ENCODE measurements at places on chromosomes 3 and 15.

DNA sequence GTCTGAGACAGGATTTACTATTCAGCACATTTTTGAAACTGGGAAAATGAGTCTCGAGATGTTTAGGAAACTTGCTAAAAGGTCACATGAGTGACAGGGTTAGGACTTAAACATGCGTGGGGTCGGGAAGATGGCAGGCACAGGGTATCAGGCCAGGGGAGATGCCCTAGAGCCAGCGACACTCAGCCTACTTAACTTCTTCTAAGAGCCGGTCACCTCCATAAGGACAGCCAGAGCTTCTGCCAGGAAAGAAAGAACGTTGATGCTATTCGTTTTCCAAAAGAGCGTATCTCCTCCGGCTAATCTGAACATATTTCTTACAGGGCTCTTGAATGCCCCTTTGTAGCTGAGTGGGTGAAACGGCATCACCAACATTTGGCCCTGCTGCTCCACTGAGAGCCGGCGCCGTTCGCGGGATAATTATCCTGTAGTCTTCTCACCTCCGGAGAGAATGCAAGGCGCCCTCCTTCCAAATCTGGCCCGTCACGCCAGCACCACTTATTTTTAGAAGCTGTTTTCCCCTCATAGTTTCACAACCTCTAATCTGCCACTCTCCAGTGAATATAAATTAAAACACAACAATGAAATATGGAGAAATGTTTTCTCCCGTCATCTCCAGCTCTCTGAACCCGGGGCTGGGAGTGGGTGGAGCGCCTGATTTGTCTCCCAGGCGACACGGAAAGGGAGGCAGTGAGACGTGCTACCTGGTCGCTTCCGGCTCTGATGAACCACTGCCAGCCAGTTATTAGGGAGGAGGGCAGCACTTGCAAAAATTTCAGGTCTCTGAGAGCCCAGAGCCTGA lies 58.5 kb downstream of the LIPC start:
- DNase-seq = no peak

DNA sequence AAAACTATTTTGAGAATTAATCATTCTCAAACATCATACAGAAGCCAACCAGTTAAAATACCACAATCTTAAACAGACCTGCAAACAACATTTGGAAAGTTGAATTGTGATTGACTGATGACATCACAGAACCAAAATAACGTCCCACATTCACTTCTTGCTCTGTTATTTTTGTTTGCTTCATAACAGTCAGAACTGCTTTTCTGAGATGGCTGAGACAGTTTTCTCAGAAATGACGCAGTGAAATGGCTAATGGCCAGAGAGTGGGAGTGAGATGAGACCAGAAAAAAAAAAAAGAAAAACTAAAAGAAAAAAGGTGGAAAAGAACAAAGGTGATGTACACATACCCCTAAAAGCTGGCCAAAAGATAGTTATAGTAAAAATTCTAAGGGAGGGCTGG lies 1061.2 kb downstream of the FHIT start:
- no peak for DNase-seq

DNA sequence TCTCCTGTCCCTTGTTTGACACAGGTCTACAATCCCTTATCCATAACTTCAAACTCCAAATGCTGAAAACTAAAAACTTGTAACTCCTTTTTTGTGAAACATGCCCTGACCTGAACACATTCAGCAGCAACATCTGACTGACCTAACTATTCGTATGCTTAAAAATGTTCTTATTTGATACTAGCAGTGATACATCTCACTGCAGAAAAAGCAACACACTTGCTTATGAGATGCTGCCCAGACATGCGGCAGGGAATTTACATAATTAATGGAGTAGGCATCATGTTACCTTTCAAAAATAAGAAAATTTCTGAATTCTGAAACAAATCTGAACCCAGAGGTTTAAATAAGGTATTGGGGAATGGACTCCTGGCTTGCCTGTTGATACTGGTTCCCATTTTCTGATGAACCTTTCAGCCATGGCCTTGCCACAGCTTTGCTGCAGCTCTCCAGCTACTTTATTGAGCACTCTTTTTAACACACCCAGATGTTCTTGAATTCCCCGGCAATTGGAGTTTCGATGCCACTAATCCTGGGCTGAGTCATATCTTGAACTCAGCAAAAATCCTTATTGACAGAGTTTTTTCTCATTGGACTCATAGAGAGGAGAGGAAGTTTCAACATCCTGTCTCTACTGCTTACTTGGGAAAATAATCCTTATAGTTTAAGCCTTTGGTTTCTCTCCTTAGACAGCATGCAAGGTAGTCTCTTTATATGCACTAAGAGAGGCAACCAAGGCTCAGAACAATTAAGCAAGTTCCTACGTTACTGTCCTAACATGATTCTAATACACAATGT lies 296.6 kb upstream of the LMCD1 start:
- no peak for DNase-seq

DNA sequence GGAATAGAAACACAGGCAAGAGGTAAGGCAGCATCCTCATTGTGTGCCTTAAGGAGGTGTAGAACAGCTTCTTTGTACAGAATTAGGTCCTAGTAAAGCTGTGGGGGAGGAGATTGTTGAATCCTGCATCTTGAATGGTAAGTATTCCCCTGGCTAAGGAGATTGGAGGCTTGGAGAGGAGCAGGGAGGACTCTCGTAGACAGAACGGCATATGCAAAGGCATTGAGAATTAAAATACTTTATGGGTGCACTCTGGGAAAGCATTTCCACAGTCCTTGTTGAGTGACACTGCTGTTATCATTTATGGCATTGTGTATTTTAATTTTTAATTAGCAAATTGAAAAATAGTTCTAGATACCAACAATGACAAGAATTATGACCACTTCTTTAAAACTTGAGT lies 66.5 kb upstream of the GPR149 start:
- no peak for DNase-seq

GRCh38 chr3:101148001-101148400 lies 154.8 kb upstream of the ABI3BP start:
- no peak for DNase-seq

DNA sequence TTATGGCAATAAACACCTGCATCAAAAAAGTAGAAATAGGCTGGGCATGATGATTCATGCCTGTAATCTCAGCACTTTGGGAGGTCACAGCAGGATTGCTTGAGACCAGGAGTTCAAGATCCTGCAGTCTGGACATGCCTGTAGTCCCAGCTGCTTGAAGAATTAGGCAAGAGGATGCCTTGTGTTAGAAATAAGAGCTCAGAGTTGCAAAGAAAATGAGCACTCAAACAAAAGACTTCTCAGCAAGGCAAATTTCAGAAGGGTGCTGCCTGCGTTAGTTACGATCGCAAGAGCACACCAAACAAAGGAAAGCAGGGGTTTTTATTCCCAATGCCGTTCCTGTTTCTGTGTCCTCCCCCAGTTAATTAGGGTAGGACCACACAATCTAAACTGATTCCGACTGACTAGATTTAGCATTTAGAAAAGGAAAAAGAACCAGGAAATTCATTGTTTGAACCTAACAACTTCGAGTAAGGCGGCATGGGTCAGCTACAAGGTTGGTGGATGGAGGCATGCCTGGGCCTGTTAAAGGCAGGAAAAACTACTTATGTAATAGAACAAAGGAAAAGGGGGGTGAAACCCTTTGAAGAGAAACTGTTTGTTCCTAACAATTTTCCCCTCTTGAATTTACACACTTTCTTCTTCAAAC lies 55.5 kb downstream of the DLG1 start:
- no peak for DNase-seq

GRCh38 chr3:10309736-10310135 lies 11.2 kb downstream of the SEC13 start:
- peak; percentile 37 for DNase-seq

DNA sequence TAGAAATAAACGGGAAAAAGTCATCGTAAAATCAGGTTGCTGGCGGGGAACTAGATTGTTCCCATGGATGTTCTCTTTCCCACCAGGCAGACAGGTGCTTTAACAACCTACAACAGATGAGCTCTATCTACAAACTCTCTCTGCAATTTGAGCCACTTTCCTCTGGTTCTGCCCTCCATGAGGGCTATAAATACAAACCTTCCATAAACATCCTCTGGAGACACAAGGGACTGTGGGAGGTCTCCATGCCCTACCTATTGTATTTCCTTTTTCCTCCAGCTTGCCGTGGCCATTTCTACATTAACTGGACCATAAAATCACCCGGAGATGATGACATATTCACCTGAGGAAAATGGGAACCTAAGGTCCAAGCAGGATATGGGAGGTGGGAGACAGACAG lies 151.1 kb downstream of the GABRB3 start:
- no peak for DNase-seq

DNA sequence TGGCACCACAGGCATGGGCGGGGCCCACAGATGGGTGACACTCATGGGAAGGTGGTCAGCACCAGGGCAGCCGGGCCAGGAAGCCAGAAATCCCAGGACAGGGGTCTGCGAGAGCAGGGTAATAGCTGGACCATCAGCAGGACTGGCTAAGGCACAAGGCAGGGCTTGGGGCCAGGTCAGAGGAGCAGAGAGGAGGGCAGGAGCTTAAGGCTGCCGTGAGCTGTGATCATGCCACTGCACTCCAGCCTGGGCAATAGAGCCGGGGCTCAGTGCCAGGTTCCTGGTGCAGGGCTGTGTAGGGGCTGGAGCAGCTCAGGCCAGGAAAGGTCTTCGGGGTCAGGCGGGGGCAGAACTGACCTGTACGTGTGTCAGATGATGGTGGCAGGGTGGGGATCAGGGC lies 64.2 kb upstream of the LINGO1 start:
- no peak for DNase-seq

GRCh38 chr3:181791056-181791955 lies 79.6 kb downstream of the SOX2 start:
- no peak for DNase-seq

- DNase-seq = no peak
Observed at GRCh38 chr3:10580426-10580825, 75.0 kb upstream of the ATP2B2 start.

GRCh38 chr15:68366314-68366713 lies 65.6 kb downstream of the ITGA11 start:
- no peak for DNase-seq

GRCh38 chr3:130897316-130897715 lies 3.4 kb downstream of the ATP2C1 start:
- no peak for DNase-seq

DNA sequence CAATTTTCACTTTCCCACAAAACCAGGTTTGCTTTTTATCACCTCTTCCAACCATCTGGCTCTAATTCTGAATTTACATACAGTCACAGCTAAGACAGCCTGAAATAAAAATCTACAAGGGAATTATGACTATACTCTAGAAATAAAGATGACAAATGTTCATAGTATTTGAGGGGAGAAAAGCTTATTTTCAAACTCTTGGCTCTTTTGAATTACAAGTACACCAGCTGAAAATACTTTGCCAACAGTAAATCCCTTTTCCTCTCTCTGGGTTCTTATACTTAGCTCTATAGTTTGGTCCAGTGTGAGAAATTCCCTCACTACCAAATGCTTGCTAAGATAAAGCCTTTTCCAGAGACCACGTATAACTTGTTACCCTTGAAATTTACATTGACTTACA lies 1037.9 kb downstream of the ROBO1 start:
- DNase-seq = no peak

DNA sequence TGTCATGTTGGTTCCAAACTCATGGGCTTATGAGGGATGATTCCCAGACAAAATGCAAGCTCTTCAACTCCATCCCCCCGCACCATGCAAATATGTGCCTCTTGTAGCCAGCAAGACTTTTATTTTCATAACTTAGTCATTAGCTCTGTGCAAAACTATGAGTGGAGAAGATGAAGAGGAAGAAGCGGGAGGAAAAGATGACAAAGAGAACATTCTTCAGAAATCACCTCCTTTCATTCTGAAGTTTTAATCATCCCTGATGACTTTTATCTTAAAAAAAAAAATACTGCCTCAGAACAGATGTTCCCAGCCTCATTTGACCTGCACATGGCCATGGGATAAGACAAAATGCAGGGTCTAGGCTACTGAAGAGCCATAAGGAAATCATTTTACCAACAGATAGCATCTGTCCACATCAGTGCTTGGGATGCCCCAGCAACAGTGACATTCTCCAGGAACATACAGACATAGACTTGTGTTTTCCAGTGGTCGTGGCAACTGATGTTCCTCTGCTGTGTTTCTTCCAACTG lies 145.5 kb downstream of the WNT5A start:
- no peak for DNase-seq

- DNase-seq = no peak
Observed at GRCh38 chr3:15804553-15805095, 6.8 kb upstream of the ANKRD28 start.

DNA sequence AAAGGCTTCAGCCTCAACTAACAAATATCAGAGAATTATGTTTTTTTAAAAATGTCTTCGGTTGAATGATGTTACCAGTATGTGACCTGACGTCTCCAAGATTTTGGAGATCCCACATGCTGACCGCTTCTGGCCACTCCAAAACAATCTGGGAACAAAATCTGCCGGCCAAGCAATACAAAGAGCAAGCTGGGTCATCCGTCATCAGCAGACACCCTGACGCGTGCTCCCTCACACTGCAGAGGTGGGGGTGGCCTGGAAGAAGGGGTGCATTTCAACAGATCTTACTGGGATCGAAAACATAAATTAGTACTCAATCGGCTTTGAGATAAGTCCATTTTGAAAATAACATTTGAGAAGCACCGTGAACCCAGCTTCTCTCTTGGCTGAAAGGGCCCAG lies 33.6 kb downstream of the HES1 start:
- no peak for DNase-seq

DNA sequence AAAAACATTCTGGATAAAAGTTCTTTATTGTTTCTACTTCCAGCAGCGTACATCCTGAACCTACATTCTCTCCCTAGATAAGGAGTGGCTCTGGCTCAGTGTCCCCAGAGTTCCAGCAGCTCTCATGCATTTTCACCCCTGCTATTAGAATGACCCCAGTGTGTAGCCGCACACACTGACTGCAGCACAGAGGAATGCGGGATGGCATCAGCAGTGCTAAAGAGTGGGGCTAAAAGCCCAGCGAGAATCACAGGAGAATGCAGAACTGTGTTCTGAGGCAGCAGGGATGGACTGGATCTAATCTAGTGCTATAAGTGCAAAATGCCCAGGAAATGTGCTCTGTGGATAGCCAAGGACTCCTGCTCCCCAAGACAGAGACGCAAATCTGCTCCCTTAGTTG lies 66.4 kb upstream of the TJP1 start:
- DNase-seq = no peak

GRCh38 chr15:65896236-65896635 lies 26.9 kb downstream of the RAB11A start:
- no peak for DNase-seq

DNA sequence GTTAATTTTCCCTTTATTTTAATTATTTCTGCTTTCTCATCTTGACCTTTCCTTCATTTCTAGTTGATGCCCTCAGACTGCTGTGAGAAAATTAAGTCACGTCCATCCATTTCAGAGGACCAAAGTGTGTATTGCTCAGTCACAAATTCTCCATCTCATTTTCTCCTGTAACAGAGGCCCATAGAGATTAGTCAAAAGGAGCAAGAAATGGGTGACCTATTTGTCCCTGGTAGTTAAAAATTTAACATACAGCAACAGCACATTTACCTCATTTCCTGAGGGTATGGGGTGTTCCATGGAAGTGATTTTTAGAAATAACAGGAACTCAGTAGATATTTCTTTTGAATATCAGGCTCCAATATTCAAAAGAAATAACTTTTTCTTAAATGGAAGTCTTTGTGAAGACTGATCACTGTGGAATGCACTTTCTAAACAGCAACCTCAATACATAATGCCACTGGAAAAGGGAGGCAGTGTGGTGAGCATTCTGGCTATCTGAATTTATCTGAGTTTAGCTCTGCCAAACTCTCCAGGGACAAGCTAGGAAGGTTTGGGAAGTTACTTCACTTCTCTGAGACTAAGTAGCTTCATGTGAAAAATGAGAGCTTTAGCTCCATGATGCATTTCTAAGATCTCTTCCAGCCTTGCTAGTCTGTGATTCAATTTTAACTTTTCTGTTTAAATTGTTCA lies 808.2 kb downstream of the SQOR start:
- DNase-seq = no peak

- no peak for DNase-seq
Observed at GRCh38 chr15:40902605-40903561, 8.6 kb downstream of the VPS18 start.
